ENCODE measurements at places on chromosomes 13 and 19.
A peak's percentile ranks its signal among the peaks of the same experiment; 100 is the strongest.

- DNase-seq, result no peak
Measured at GRCh38 chr19:55339889-55340783, 460 bp downstream of the KMT5C start.

GRCh38 chr13:39900106-39900750 lies 244.8 kb downstream of the COG6 start:
- peak; percentile 13 for DNase-seq

GRCh38 chr13:42215578-42216421 lies 56.2 kb upstream of the AKAP11 start:
- DNase-seq, result no peak

- DNase-seq, result no peak
Measured at GRCh38 chr19:7973883-7974282, 30.4 kb upstream of the TIMM44 start.

DNA sequence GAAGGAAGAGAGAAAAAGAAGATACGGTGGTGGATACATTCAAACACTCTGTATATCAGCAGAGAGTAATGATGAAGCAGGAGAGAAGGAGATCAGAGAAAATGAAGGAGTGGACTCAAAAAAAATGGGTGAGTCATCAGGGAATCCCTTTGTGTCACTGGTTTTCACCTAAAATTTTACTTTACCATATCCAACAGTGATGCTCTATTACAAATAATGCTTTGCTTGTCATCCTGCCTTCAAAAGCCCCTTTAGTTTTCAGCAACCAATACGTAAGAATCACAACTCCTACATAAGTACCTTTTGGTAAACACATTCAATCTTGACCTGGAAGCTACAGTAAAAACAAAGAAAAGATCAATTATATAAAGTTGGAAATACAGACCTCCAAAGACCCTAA lies 88.8 kb downstream of the ENOX1 start:
- DNase-seq, result no peak

GRCh38 chr19:1428738-1429391 lies 9.3 kb upstream of the RPS15 start:
- no peak for DNase-seq

DNA sequence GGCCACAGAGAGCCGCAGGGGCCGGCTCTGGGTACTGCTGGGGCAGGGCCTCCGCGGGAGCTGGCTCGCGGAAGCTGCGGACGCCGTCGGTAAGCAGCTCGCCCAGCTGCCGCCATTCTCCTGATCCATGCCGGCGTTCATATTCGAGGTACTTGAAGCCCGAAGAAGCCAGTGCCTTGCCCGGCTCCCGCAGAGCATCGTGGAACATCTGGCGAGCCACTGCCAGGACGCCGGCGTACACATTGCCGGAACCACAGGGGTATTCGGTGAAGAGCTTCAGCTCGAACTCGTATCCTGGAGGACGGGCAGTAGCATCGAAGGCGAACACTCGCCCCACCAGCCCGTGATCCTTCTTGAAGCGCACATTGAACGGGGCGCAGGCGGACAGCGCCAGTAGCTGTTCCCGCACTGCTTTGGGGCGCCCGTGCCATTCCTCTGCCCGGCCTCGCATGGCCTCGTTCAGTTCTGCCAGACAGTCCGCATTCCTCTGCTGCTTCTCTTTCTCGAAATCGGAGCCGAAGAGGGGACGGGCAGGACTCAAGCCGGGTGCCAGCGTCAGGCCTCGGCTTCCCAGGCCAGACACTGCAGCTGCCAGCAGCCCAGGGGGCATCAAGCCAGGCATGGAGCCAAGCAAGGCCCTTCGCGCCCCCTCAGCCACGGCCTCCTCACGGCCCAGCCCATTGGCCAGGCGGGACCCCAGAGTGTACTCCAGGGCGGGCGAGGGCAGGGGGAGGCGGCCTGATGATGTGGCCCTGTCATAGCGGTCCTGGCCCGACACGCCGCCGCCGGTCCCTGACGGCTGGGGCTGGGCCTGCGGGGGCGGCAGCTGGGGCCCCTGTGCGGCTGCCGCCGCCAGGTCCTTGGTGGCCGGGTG lies 1.0 kb downstream of the IRF2BP1 start:
- DNase-seq, result no peak

DNA sequence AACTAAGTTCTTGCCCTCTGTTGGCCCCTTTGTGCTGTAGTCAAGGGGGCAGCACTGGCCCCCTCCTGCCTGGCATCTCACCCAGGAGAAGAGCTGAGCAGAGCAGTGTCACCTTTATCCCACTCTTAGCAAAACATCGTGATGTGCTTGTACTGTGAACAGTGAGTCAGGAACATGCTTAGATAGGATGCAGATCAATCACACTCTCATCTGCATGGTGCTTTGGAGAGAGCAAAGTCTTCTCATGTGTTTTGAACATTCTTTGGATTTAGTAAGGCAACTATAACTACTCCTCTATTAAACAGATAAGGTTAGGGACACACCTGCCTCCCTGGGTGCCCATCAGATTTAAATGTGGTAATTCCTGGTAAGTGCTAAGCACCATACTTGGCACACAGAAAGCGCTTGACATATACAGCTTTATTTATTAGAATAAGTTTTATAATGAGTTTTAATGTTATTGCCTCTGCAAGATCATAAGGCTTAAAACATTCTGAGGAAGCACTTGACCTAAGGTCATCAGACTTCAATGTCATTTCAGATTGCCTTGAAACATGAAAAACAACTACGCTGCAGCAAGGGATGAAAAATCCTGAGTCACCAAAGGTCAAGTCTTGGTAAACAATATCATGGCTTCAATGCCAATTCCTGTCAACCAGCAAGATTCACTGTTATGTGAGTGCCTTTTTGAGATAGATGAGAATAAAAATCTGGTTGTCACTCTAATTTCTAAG lies 82.4 kb upstream of the IRS2 start:
- DNase-seq, result no peak

GRCh38 chr13:111168107-111168506 lies 53.0 kb downstream of the ARHGEF7 start:
- DNase-seq, result no peak

GRCh38 chr19:13978351-13979243 lies 26.3 kb downstream of the DCAF15 start:
- DNase-seq, result peak; percentile 80

DNA sequence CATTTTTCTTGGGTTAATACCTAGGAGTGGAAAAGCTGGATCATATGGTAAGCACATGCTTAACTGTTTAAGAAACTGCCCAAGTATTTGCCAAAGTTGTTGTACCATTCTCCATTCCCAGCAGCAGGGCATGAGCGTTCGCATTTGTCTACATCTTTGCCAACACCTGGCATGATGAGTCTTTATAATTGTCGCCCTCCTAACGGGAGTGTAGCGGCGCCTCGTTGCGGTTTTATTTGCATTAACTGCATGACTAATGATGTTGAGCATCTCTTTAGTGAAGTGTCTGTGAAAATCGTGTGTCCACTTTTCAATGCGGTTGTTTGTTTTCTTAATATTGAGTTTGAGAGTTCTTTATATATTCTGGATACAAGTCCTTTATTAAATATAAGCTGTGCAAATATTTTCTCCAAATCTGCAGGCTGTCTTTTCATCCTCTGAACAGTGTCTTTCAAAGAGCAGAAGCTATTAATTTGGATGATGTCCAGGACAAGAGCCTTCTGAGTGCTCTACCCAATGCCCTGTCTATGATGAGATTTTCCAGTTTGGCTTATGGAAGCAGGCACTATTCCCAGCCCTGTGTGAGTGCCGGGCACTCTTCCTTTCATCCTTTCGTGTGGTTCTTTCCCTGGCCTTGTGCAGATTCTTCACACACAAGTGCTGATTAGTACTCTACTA lies 202.0 kb downstream of the FOXO1 start:
- no peak for DNase-seq

GRCh38 chr13:76992548-76993001 lies 694 bp downstream of the CLN5 start:
- DNase-seq, result no peak

DNA sequence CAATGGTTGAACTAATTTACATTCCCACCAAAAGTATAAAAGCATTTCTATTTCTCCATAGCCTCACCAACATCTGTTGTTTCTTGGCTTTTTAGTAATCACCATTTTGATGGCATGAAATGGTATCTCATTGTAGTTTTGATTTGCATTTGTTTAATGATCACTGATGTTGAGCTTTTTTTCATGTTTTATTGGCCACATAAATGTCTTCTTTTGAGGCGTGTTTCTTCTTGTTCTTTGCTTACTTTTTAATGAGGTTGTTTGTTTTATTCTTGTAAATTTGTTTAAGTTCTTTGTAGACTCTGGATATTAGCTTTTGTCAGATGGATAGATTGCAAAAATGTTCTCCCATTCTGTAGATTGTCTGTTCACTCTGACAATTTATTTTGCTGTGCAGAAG lies 28.2 kb downstream of the ZNF714 start:
- no peak for DNase-seq

DNA sequence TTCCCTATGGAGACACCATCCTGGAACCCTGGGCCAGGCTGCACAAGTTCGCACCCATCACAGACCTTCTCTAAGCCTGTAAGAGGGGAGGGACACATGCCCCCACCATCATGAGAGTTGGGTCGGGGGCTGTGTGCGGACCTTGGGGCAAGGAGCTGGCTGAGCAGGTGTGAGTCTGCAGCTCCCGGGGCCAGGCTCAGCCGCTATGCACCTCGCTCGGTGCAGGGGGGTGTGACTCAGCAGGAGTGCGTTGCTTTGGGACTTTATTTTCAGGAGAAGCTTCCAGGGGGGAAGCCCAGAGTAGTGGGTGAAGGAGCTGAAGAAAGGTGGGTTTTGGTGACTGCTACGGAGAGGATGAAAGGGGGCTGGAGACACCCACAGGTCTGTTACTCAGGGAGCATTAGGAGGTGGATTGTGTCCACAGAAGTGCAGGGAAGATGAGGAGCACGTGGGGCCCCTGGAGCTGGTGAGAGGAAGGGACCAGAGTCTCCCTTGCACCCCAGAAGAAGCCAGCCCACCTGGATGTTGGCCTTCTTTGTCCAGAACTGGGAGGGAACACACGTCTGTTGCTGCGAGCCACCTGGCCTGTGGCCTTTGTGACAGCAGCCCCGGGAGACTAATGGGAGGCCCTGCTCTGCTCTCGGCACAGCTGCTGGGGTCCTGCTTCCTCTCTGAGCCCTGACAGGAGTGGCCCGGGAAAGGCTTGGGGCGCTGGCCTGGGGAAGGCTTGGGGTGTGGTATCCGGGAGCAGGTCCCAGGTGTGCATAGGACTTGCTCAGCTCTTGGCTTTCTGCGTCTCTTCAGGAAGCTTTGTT lies 162.6 kb downstream of the TEX29 start:
- no peak for DNase-seq

DNA sequence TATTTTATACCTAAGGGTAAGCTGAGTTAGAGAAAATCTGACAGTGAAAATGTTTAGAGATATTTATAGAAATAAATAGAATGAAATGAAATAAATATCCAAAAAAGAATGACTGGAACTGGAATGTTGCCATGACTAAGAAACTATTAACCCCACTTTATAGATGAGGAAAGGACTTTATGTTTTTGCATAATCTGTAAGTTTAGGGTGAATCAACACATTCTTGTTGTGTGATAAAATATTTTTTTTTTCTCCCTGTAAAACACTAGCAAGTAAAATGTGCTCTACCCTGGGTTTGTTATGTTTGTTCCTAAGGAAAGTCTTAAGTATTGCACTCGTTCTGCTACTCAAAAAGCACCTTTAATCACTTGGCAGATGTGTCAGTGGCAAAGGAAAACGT lies 83.8 kb upstream of the KL start:
- no peak for DNase-seq

DNA sequence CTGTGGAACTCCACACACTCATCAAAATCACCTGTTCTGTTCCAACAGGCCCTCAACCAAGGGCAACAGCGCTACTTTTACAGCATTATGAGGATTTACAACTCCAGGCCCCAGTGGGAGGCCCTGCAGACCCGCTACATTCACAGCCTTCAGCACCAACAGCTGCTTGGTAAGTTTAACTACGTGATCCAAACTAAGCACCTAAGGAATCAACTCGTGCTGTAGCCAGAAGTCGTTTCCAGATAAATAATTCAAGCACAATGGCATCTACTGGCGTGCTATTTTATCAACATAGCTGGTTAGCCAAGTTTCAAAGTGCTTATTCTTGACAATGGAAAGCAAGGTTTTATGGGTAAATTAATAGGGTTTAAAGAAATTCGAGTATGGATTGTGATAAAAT lies 5.3 kb downstream of the FAM216B start:
- DNase-seq, result peak; percentile 25

DNA sequence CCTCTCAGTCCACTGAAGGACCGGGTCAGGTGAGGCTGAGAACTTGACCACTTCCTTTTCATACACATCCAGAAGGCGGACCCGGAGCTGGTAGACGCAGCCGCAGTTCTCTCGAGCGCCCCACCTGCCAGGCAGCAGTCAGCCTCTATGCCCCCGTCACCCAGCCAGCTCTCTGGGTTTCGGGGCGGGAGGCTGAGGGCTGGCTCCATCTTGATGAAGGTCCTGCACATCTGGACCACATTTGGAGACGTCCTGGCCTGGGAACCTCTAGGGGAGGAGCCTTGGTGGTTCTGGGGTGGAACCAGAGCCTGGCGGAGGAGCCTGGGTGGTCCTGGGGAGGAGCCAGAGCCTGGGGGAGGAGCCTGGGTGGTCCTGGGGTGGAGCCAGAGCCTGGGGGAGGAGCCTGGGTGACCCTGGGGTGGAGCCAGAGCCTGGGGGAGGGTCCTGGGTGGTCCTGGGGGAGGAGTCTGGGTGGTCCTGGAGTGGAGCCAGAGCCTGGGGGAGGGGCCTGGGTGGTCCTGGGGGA lies 14.3 kb downstream of the MRPS12 start:
- DNase-seq, result no peak

DNA sequence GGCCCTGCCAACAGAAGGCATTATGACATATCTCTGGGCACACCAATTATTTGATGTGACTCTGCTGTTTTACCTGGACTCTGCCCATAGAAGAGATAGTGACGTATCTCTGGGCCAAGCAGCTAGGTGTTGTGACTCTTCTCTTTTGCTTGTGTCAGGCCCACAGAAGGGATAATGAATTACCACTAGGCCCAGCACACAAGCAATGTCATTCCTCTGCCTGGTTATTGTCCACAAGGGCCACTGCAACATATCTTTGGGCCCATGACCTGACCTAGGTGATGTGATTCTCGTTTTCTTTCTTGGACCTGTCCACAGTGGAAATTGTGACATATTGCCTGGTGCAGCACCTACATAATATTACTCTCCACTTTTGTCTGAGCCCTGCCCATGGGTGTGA lies 65.1 kb upstream of the ZNF724 start:
- no peak for DNase-seq

DNA sequence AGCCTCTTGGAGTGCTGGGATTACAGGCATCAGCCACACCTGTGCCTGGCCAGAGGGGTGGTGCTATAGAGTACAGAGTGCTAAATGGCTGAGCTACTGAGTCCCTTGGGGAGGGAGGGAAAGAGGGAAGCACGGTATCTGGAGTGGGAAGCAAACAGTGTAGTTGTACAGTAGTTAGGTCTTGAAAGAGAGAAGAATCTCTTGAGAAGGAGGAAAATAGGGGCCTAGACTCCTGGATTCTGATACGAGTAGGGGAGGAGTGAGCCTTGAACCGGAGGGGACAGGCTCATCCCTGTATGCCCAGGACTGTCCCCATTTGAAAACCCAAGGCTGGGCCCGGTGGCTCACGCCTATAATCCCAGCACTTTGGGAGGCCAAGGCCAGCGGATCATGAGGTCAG lies 5.1 kb downstream of the MYADM start:
- DNase-seq, result no peak

GRCh38 chr13:101751488-101751887 lies 299.0 kb downstream of the ITGBL1 start:
- DNase-seq, result no peak
